Activated T-cell treated with anti-CD3 and anti-CD28 coated beads, Interleukin-2, amount 50 U/mL, for 72 hours (primary cell): ENCODE measurements at places on chromosomes 6 and 20.
A peak's percentile ranks its signal among the peaks of the same experiment; 100 is the strongest.

GRCh38 chr20:51563486-51564332 lies 21.2 kb upstream of the NFATC2 start:
- DNase-seq = peak; percentile 12

GRCh38 chr6:33297956-33298772 lies 578 bp downstream of the RGL2 start:
- DNase-seq = peak; percentile 60

GRCh38 chr6:138824482-138825144 lies 28.7 kb downstream of the ECT2L start:
- peak; percentile 45 for DNase-seq

- DNase-seq = peak; percentile 92
Measured at GRCh38 chr6:159106627-159107241, 61.9 kb upstream of the TAGAP start.

GRCh38 chr6:92684386-92684785 lies 735.0 kb downstream of the EPHA7 start:
- no peak for DNase-seq

- no peak for DNase-seq
Measured at GRCh38 chr6:17972978-17973622, 14.3 kb downstream of the KIF13A start.

GRCh38 chr6:51648774-51649173 lies 438.6 kb downstream of the PKHD1 start:
- DNase-seq = no peak

DNA sequence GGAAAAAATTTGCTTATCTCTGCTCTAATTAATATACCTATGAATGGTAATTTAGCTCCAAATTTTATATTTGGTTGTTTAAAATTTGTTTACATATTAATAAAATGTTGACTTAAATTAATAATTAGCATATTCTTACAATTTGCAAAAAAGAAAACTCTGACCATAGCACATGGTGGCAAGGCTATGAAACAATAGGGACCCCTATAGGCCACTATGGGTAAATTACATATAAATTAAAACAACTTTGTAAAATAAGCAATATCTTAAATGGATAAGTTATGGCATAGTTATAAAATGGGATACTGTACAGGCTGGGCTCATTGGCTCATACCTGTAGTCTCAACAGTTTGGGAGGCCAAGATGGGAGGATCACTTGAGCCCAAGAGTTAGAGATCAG lies 76.0 kb downstream of the MKKS start:
- no peak for DNase-seq

DNA sequence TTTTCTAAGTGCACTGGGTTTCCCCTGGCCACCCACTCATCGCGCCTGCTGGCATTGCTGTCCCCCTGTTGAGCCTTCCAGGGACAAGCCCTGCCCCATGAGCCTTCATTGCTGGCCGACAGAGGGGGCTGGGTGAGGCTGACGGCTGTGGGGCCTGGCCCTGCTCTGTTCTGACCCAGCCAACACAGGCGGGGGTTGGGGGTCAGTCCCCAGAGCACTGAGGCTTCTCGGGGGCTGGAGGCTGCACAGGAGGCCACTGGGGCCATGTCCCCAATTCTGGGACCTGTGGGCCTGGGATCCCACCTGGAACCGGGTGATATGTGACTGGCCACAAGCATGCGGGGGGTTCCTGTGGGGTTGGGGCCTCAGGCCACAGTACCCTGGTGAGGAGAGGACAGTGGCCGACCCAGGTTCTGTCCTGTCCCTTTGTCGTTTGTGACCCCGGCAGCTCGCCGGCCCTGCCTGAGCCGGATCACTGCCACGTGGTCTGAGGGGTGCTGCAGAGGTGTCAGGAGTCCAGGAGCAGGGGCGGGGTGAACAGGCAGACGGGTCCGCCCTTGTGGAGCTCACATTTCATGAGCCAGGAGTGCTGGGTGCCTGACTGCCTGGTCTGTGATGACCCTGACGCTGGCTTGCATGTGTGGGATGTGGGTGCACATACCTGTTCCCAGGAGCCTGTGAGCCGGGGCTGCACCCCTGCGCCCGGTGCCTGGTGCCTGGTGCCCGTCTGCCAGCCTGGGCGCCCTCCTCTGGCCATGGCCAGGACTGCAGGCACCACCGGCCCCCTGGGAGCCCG lies 2.1 kb upstream of the COL20A1 start:
- peak; percentile 81 for DNase-seq

DNA sequence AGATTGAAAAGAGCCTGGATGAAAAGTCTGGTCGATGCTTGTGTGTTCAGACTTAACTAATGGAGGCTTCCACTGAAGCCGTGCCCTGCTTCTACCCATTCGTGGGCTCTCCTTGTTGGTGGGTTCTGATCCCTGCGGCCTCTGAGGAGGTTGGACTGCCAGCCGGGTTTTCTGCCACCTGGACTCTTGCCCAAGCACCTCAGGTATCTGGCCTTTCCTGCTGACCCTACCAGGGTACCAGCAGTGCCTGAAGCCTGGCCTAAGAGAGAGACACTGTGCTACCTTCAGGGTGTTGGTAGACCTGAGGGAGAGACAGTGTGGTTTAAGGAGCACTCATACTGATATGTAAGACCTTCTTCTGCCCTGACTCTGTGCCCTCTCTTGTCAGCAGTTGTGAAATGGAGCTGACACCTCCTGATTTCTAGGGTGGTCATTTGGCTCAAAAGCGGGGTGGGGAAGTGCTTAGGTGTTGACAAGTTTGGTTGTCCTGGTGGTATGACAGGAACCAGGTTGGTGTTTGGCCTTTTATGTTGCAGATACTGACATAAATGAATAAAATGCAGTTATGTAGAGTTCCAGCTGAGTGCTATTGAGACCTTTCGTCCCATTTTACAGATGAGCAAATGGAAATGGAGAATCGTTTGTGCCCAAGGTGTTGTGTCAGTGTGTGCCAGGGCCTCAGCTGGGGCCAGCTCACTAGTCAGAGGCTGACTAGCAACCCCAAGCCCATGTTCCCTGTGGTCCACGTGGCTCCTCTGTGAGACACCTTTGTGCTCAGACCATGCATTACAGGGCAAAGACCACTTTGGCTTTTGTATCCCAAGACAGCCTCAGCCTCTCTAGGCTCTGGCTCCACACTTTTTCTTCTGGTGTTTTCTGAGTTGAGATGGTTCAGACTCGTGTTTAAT lies 3.1 kb downstream of the PLCG1 start:
- DNase-seq = peak; percentile 46

GRCh38 chr6:56482525-56482924 lies 160.2 kb downstream of the DST start:
- no peak for DNase-seq

DNA sequence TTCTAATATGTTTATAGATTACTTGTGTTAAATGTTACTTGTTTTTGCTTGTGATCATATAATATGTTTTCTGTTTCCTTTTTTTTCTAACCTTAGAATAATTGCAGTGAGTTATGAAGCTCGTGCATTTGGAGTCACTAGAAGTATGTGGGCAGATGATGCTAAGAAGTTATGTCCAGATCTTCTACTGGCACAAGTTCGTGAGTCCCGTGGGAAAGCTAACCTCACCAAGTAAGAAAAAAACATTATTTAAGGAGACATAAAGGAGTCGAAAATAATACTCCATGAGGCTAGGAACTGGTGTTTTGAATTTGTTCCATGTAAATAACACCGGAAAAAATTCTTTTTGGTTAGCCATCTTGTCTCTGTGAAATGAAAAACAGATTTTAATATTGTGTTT lies 6.9 kb downstream of the POLH start:
- DNase-seq = no peak

GRCh38 chr20:45459606-45460005 lies 9.9 kb upstream of the WFDC2 start:
- no peak for DNase-seq

DNA sequence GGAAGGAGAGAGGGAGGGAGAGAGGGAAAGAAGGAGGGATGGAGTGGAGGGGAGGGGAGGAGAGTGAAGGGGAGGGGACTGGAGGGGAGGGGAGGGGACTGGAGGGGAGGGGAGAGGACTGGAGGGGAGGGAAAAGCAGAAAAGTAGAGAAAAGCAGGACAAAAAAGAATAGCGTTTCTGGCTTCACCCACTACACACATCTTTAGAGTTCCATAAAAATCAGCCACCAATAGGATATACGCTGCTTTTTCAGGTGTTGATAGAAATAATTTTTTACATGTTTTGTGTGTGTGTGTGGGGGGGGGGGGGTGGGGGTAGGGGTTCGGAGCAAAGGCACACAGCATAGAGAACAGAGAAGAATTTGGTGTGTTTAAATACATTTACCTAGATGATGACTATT lies 1259.1 kb downstream of the EPHA7 start:
- DNase-seq = no peak

GRCh38 chr6:48036316-48036715 lies 74.7 kb downstream of the PTCHD4 start:
- DNase-seq = no peak

DNA sequence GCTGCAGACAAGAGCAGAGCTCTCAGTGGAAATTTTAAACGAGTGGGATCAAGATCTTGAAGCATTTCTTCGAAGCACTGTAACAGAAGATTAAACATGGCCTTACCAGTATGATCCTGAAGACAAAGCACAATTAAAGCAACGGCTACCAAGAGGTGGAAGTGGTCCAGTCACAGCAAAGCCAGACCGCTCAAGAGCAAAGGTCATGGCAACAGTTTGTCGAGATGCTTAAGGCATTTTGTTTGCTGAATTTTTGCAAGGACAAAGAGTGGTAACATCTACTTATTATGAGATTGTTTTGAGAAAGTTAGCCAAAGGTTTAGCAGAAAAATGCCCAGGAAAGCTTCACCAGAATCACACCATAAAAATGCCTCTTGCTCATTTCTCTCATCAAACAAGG lies 153.4 kb upstream of the CARMIL1 start:
- DNase-seq = no peak

DNA sequence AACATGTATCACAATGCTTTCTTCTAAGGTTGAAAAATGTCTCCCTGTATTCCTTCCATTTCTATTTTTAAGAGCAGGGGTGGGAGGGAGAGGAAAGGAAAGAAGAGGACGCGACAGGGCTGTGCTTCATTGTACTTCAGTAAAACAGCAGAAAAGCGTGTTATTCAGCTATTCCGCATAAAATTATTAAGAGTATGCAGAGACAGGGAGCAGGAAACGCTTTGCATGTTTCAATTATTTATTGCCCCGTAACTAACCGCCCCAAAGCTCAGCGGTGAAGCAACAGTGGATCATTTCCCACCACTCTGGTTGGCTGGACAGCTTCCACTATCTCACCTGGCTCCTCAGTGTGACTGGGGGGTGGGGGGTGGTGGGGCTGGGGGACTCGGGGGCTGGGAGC lies 188.9 kb downstream of the TTLL2 start:
- DNase-seq = no peak

GRCh38 chr6:35320031-35320410 lies 22.3 kb upstream of the PPARD start:
- DNase-seq = no peak

- peak; percentile 65 for DNase-seq
Measured at GRCh38 chr6:129490521-129491255, 219.3 kb downstream of the ARHGAP18 start.

DNA sequence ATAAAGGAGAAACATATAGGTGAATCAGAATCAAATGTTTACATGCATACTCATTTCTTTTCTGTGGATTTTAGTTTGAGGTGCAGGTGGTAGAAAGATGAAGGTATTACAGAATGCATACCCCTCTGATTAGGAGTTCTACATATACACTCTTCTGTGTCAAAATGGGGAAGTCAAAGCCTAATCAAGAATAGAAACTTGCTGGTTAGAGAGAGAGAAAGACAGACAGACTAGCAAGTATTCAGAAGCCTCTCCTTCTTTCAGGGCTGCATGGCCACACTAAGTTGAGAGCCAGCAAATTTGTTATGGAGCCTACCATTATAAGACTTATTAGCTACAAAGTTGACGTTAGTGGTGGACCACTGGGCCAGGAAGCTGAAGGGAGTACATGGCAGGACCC lies 358.3 kb upstream of the EYS start:
- no peak for DNase-seq

DNA sequence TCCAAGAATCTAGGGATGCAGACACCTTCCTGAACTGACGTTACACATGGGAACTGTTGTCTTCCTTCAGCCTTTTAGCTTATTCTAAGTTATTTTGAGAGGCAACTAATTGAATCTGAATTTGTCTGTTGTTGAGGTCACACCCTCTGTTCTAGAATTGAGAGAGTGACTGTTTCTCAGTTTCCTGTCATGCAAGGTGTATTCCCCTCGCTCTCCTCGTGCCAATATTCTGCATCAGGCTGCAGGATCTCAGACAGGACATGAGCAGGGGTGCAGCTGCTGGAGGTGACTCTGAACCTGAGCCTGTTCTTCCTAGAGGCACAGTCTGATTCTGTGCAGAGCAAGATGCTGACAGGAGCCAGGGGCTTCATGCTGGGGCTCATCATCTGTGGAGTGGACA lies 52.5 kb downstream of the HLA-DPB1 start:
- no peak for DNase-seq

- DNase-seq = no peak
Measured at GRCh38 chr20:621125-621756, 11.1 kb upstream of the TCF15 start.

- DNase-seq = peak; percentile 54
Measured at GRCh38 chr6:26311012-26311384, 54.0 kb upstream of the BTN3A2 start.

GRCh38 chr6:98824902-98825599 lies 9.3 kb upstream of the POU3F2 start:
- DNase-seq = no peak

DNA sequence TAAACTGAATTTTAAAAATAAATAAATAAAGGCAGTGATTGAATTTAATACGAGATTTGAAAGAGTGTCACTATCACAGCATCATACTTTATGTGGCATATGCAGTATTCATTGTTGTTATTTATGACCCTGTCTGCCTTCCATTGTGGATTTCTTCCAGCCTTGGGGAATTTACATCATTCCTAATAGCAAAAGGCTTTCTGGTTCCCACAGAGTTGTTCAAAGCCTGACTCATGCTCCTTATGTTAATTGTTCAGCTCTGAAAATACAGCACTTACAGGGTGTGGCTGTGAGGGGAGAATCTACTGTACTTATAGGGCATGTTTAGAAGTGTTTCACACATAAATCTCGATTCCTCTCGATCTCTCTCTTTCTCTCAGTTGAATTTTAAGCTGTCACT lies 54.4 kb downstream of the JAG1 start:
- no peak for DNase-seq

DNA sequence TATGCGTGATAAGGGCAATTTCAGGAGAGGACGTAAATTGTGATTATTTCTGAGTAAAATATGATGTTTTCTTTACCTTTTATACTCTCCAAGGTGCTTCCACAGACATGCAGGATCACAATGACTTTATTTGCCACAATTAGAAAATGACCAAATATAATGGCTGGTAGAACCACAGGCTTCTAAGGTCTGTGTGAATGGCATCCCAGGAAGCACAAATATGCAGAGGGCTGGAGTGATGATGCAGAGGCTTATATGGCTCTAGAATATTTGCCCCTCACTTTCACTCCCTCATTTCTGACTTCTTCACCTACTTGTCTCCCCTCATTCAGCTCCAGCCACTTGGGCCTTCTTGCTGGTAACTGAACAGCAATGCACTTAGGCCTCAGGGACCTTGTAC lies 502.1 kb upstream of the MAP3K7 start:
- no peak for DNase-seq
